ENCODE measurements at places on chromosomes 13 and 19.

GRCh38 chr19:46365561-46365960 lies 18.7 kb downstream of the PPP5C start:
- no peak for DNase-seq

GRCh38 chr13:29963089-29963488 lies 112.7 kb upstream of the UBL3 start:
- DNase-seq: no peak

DNA sequence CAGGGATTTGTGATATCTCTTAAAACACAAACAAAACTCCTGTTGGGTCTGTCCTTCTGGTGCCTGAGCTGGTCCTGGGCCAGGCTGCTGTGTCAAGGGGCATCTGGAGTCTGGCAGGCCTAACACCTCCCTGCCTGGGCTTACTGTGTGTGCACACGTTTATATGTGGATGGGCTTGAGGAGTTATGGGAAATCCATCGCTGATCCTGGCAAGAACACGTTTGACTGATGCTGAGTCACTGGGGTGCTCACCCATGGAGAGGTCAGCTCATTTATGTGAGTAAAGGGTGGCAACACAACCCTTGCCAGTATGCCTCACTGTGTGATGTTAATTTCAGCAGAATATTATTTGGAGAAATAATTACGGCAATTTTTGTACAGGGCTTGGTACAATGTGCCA lies 44.5 kb upstream of the PCDH8 start:
- DNase-seq: no peak

DNA sequence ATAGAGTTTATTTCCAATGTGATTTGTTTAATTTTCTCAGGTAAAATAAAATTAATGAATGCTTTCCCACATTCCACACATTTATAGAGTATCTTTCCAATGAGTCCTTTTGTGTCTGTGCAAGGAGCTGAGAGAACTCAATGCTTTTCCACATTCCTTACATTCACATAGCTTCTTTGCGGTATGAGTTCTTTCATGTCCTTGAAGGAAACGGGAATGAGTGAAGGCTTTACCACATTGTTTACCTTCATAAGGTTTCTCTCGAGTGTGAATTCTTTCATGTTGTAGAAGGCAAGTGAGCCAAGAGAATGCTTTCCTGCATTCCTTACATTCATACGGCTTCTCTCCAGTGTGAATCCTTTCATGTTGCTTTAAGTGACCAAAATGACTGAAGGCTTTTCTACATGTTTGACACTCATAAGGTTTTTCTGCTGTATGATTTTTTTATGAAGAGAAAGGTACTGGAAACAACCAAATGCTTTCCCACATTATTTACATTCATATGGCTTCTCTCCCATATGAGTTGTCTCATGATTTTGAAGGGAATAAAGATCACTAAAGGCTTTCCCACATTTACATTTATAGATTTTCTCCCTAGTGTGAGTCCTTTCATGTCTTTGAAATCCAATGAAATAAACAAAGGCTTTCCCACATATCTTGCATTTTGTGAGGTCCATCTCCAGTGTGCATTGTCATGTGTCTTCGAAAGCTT lies 14.4 kb upstream of the ZNF442 start:
- DNase-seq: no peak

GRCh38 chr19:49058562-49058961 lies 1.0 kb upstream of the CGB7 start:
- peak; percentile 34 for DNase-seq

DNA sequence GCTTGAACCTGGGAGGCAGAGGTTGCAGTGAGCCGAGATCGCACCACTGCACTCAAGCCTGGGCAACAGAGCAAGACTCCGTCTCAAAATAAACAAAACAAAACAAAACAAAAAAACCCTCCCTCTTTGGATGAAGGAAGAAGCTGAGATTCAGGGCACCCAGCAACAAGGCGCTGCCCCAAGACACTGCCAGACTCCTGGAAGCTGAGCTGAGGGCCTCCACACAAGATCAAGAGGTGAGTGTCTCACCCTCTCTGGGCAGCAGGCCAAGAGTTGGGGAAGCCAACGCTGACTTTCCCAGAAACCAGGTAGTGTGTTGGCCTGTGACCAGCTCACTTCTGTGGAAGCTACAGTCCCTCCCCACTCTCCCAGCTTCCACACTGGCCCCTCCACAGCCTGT lies 3.7 kb upstream of the TYROBP start:
- no peak for DNase-seq

DNA sequence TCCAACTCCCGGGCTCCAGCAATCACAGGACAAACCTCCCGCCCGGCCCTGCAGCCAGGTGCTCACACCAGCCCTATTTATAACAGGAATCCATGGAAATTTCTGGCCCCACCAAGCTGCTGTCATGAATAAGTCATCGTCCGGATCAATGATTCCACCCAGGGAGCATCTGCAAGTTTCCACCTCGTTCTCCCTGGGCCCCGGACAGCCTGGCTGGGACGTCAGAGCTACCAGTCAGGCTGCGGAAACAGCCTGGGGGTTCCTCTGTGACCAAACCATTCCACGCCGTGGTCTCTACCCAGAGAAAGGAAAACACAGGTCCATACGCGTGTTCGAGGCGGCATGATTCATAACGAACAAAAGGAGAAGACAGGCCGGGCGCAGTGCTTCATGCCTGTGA lies 20.7 kb upstream of the PTBP1 start:
- no peak for DNase-seq

- DNase-seq: no peak
Observed at GRCh38 chr13:86788616-86789015, 882.6 kb upstream of the SLITRK5 start.

- DNase-seq: no peak
Observed at GRCh38 chr13:26463848-26464247, 93.6 kb upstream of the WASF3 start.

DNA sequence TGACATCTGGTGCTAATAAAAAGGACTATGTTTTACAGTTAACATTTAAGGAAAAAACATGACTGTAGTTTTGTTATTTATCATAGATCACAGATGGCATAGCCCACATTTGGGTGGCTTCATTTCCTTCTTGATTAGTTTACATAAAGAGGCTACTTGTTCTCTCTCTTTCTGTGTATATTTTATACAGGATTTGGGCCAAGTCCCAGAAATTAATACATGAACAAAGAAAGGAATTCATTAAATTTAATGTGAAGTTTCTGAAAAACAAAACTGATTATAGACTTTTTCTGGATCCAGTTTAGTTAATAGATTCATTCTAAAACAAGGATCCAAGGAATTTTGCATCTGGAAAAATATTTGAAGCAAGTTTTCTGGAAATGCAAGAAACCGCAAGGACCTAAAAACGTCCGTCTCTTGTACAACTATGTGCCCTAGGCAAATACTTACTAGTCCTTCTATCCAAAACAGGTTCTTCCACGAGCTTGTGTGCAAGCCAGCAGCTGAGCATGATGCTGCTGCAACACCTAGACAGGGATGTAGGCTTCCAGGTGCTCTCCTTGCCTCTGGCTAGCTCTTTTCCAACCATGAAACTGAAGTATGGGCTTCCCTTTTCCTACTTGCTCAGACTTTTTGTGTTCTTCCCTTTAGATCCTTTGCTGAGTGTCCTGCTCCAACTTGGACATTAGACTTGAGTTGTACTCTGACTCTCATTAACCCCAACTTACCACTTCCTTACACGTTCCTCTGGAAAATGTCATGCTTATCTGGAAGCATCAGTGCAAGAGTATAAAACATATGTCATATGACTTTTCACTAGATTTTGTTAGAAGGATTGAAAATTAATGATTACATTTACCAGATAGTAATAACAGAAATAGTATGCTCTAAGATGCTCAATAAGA lies 161.5 kb upstream of the STARD13 start:
- DNase-seq: no peak

DNA sequence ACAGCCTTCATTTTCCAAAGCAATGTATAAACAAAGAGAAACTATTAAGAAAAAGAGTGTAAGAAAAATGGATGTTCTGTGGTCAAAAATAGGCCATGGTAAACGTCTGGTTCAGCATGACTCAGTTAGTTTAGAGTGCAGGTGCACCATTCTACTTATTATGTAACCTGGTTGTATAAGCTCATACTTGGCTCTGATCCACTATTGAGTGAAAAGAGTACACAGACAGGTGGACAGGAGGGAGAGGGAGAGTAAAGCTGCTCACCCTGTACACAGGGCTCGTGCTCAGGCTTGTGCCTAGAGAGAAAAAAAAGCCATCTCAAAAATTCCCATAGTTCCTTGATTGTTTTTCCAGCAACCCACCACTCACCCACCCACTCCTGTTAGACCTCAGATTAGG lies 85.8 kb upstream of the ZNF91 start:
- no peak for DNase-seq

- DNase-seq: no peak
Observed at GRCh38 chr13:70405266-70405665, 297.0 kb upstream of the KLHL1 start.

DNA sequence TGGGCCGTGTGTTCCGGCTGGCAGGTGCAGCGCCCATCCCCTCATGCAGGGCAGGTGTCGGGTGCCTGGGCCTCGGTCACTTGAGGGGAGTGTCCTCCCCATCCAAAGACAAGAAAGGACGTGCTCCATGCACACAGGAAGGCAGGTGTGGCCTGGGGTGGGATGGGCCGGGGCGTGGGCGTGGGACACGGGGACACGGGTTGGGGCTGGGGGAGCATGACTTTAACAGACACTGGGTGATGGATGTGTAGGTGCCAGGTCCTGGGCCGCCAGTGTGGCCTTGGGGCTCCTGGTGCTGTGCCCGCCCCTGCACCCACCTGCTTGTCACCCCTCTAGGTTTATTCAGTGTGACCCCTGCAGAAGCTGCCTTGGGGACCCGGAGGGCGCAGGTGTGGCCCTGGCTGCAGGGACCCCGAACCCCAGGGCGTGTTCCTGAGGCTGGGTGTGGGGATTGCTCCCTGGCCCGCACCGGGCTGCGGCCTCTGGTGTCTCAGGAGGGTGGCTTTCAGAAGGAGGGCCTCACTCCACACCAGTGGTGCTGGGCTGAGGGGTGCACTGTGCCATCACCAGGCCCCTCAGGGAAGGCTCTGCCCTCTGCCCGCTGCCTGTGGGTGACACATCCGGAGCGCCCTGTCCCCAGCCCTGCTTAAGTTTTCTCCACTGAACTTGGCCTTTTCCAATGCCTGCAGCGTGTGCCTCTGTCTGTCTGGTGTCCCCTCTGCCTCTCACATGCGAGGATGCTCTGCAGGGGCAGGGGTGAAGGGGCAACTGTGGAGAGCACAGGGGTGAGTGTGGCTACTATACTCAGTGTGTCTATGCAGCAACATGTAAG lies 5.2 kb downstream of the TMEM255B start:
- no peak for DNase-seq

DNA sequence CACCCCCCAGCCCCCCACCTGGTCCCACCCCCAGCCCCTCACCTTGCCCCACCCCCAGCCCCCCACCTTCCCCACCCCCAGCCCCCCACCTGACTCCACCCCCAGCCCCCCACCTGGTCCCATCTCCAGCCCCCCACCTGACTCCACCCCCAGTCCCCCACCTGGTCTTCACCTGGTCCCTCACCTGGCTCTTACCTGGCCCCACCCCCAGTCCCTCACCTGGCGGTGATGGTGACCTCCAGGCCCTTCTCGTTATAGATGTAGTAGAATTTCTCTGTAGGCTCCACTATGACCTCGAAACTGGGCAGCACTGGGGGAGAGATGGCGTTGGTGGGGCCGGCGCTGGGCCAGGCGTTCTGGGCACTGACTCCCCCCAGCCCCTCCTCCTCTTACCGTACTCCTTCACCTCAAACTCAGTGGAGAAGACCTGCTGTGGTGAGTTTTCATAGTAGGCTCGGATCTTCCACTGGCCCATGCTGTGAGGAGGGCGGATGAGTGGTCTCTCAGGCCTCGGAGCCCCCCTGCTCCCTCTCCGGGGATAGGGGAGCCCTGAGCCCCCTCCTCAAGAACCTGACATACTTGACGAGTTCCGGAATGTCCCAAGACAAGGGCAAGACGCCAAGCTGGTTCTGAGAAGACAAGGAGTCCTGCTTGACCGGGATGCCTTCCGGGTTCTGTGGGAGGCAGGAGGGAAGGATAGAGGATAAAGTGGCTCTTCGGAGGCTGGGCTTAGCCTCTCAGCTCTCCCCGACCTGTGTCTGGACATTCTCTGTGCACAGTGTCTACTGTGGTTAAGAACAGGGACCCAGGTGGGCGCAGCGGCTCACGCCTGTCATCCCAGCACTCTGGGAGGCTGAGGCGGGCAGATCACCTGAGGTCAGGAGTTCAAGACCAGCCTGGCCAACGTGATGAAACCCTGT lies 6.4 kb downstream of the C3 start:
- DNase-seq: no peak

GRCh38 chr13:98641075-98641474 lies 64.2 kb upstream of the STK24 start:
- DNase-seq: no peak

GRCh38 chr13:80342471-80343371 lies 1.8 kb upstream of the SPRY2 start:
- DNase-seq: peak; percentile 73

DNA sequence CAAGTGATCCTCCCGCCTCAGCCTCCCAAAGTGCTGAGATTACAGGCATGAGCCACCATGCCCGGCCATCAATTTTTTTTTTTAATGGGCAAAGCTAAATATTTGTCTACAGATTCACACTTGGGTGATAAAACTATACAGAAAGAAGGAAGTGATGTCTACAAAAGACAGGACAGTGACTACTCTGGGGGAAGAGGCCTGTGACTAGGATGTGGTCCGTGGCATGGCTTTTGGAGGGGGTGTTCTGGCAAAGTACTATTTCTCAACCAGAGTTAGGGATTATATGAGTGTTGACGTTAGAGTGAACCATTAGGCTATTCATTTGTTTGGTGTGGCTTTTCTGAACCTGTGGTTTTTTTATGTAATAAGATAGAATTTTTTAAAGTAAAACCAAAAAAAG lies 42.7 kb downstream of the INSR start:
- no peak for DNase-seq

DNA sequence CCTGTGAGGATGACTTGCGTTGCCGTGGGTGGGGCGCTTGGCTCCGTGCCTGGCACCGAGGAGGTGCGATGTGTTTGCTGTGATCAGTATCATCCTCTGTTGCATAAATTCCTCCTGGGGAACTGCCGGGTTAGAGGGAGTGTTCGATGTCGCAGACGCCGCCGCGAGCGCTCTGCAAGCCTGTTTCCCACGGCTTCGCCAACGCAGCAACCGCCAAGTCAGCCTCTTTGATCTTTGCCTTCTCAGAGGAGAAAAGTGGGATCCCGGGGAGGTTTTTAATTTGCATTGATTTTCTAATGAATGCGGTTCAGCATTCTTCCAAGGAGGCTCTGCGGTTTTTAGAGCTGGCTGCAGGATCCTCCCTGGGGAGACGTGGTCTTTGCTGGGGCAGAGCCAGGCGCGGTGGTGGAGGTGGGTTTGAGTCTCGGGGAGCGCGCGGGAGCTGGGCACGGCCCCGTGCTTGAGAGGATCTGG lies 7.6 kb downstream of the GPR32 start:
- DNase-seq: no peak

- no peak for DNase-seq
Observed at GRCh38 chr13:82925114-82925513, 957.2 kb downstream of the SLITRK1 start.

GRCh38 chr19:54435551-54436016 lies 13.4 kb upstream of the LENG8 start:
- DNase-seq: no peak

DNA sequence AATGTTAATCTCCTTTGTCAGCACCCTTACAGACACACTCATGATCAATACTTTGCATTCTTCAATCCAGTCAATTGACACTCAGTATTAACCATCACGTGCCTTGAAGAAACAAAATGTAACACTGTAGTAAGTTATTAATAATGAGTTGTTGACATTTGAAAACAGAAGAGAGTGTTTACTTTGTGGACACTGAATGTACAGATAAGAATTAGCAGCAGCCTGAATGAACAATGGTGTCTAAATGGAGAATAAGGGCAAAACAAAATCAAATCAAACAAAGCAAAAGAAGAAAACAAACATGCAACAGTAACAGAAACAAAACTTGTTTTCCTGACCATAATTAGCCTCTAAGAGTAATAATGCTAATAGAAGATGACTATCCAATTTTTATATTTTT lies 1191.1 kb upstream of the MIR17HG start:
- DNase-seq: no peak
